Activated CD4-positive, alpha-beta memory T cell treated with anti-CD3 and anti-CD28 coated beads, Interleukin-2, amount 10 ng/mL, durations not matched to agents 7 days and 5 days (primary cell): ENCODE measurements at places on chromosomes 6 and 20. TPM values are rescaled to one million over a fixed set of nuclear protein-coding genes. Genes with fewer than 3 reads are reported as not detected.

The FAM83B gene
- not detected for total RNA-seq

The DNAH8 gene
- total RNA-seq: 0.05 TPM

The RBBP8NL gene
- total RNA-seq: not detected

DNA sequence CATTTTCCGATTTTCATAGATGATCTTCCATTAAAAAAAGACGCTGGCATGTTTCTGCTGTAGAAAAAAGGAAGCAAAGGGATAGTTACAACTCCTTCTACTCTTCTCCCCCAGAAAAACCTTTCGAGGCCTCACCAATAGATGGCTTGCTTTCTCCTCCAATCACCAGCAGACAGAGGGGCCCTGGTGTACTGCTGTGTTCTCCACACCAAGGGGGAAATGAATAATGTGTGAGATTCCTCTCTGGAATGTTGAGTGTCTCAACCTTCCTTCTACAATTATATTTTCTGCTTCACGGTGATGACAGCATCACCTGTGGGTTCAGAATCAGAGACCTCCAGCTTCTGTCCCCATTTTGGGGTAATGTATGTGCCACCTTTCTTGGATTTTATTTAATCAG, 185.7 kb upstream of the FLRT3 start:
- DNase-seq: no peak
- no peak overlapping the region for H3K27ac ChIP-seq
- no peaks in the 10 kb centered on the region for H3K27me3 ChIP-seq
- no peaks in the 10 kb centered on the region for H3K4me1 ChIP-seq
- no peaks in the 10 kb centered on the region for H3K36me3 ChIP-seq

- no peaks in the 10 kb centered on the region for H3K36me3 ChIP-seq
- peaks cover 2% of the 10 kb centered on the region for H3K4me1 ChIP-seq
- DNase-seq: no peak
- H3K27ac ChIP-seq: no peak overlapping the region
Observed at GRCh38 chr6:18511211-18511610, 124.1 kb downstream of the RNF144B start.

GRCh38 chr6:111462770-111463391, 20.1 kb downstream of the REV3L start:
- no peak overlapping the region for H3K4me3 ChIP-seq
- H3K27me3 ChIP-seq: no peaks in the 10 kb centered on the region
- H3K27ac ChIP-seq: no peak overlapping the region
- no peak for DNase-seq
- H3K36me3 ChIP-seq: peaks cover 33% of the 10 kb centered on the region

GRCh38 chr20:46757754-46758678, 48.6 kb downstream of the SLC2A10 start:
- H3K27me3 ChIP-seq: peaks cover 14% of the 10 kb centered on the region
- H3K4me3 ChIP-seq: no peak overlapping the region
- no peak overlapping the region for H3K27ac ChIP-seq
